Fibroblast of skin of right quadriceps (primary cell): ENCODE measurements at places on chromosomes 5 and 9.

GRCh38 chr5:54037205-54037604 lies 273.2 kb downstream of the ARL15 start:
- DNase-seq, result no peak

GRCh38 chr9:127611899-127612790 lies at the start of gene STXBP1:
STXBP1 (plus strand) TSS chr9:127612277; CDS start chr9:127612404, 127 bp downstream.
- DNase-seq, result peak; percentile 80

GRCh38 chr5:74581988-74582365 lies 58.6 kb downstream of the ENC1 start:
- DNase-seq, result no peak

- DNase-seq, result no peak
Observed at GRCh38 chr5:68347536-68347935, 132.0 kb downstream of the PIK3R1 start.

DNA sequence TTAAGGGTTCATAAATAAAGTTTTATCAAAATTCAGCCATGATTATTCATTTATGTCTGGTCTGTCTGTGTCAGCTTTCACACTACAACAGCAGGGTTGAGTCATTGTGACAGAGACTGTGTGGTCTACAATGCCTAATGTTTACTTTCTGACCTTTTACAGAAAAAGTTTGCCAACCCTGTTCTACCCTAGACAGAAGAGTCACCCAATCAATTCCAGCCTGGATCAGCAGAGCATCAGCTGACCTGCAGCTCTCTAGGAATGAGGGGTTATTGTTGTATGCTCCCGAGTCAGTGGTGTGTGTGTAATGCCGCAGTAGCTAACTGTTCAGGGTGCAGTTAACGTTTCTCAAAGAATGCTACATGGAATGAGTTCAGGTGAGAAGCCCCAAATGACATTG lies 87.3 kb downstream of the HRH2 start:
- DNase-seq, result no peak

DNA sequence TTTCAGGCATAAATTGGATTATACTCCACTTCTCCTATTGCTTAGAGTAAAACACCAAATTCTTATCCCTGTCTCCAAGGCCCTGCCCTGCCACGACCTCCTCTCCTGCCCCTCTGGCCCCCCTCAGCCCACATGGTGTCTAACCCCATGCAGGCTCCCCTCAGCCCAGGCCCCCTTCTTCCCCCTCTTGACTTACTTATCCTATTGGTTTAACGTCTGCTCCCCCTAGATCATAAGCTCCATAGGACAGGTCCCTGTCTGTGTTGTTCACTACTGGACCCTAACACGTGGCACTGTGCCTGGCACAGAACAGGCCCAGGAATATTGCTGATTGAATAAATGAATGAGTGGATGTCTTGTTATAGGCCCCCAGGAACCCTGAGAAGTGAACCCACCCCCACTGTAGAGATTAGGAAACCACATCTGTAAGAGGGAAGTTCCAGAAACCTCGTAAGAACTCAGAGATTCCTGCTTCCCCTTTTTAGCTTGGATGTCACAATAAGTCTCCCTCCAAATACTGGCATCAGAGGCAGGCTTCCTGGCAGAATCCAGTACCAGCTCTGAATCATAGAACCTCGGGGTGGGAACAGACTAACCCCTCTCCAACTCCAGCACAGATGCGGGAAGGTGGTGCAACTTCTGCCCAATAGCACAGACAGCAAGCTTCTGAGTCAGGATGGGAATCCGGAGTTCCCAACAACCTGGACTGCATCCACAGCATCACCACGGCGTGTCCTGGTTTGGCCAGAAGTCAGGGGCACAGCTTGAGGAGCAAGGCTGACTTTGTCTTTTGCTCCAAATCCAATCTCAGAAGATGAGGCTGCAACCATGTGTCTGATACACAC lies 31.5 kb downstream of the HRH2 start:
- no peak for DNase-seq

DNA sequence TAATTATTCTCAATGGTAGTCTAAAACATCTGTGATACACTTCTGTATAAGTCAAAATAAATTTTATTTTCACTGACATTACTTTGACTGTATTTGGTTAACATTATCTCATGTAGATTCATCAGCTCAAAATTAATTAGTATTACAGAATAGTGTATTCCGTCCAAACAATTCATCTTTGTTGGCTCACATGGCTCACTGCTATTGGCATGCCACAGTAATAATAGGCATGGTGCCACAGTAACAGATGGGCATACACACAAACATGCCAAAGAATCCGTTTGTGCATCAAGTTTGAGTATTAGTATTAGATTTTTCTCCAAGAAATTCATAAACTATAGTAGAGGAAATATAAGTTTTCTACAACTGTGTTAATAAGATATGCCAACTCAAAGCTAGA lies 14.2 kb downstream of the AP3B1 start:
- no peak for DNase-seq

DNA sequence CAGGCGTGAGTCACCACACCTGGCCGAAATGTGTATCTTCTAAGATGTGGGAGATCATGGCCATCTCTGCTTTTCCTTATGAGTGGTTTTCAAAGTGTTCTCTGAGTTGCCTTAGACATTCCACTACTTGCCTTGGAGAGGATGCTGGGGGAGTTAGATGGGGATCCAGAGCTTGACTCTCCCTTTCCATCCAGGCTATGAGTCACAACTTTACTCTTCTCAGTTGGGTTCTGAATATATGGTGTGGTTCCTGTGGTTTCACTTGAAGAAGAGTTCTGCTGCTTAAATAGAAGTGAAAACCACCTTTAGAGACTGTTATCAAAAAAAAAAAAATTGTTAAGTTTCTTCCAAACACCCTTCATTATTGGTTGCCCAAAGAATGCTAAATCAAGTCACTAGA lies 217.6 kb downstream of the ZNF608 start:
- peak; percentile 42 for DNase-seq

DNA sequence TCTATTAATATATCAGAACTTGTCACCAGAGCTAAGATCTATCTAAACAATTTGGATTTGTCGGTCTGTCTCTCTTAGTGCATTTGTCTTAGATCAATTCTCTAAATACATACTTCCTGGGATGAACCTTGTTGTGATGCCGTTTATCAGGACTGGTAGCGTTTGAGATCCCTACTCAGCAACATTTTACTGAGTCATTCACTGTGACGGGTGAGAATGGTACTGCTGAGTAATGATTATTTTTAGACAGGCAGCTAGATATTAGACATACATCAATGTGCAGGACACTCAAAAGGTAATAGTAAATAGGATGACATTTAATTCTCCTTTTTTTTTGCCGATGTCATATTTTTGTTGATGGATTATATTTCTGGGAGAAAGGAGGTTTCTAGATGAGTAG lies 209.0 kb downstream of the CSNK1G3 start:
- no peak for DNase-seq

- no peak for DNase-seq
Observed at GRCh38 chr9:90097237-90097636, 492.4 kb downstream of the GADD45G start.

DNA sequence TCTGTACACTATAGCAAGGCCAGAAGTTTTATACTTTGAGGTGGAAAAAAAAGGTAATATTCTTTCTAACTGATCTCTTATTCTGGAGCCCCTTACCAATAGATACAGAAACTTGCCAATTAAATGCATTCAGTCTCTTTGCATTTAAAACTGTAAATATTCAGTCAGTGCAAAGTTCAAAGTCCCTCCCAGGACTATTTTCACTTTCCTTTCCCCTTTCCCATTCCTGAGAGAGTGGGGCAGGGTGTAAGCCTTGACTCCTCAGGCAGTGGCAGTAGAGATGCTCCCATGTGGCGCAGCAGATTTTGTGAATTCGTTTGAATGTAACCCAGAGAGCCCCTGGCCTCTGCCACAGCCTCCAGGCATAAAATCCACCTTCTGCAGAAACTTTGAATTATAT lies 29.9 kb downstream of the CETN3 start:
- DNase-seq, result no peak

DNA sequence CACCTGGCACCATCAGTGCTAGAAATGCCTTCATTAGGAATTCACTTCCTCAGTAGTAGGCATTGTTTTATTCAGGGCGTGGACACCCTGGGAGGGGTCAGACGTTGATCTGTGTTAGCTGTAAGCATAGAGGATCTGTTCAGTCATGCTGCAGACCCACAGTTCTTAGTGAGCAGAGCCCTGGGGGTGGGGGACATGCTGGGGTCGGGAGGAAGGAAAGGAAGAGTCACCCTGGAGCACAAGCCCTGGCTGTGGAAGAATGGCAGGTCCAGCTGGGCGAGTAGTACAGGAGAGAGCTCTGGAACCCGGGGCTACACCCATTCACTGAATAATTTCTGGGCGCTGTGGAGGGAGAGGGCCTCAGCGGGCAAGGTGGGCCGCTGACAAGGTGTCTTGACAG lies 172.5 kb downstream of the FSTL4 start:
- DNase-seq, result no peak

DNA sequence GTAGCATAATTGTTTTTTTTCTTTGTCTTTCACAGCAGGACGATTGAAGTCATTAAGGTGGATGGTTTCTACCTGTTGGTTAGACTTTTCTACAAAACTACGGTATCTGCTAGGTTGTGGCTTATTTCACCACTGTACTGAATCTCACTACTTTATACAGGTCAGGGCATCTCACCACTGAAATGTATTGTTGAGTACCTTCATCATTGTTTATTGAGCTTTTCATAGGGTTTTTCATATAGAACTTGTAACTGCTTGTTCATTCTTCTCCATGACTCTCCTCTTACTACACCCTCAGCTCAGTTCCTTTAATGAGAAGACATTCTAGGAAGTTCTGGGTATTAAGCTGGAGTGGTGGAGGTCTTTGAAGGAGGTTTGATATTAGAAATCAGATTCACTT lies 75.1 kb downstream of the PAM start:
- no peak for DNase-seq

GRCh38 chr9:91223000-91223399 lies 138.7 kb downstream of the AUH start:
- no peak for DNase-seq

DNA sequence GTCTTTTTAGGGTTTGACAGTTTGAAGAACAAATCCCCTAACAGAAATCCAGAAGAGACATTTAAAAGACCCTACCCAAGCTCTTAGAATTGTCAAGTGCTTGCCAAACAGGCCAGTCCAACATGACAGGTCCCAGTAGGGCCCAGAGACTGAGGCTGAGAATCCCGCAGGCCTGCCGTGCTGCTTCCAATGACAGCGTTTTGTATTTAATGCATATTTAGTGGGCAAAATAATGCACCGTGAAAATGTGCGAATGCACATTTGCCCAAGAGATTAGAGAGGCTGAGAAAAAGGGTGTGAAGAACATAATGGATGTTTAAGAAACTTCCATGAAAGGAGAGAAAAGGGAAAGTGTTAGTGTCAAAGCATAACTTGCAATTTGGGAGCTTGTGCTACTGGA lies 57.6 kb downstream of the CD180 start:
- DNase-seq, result no peak

DNA sequence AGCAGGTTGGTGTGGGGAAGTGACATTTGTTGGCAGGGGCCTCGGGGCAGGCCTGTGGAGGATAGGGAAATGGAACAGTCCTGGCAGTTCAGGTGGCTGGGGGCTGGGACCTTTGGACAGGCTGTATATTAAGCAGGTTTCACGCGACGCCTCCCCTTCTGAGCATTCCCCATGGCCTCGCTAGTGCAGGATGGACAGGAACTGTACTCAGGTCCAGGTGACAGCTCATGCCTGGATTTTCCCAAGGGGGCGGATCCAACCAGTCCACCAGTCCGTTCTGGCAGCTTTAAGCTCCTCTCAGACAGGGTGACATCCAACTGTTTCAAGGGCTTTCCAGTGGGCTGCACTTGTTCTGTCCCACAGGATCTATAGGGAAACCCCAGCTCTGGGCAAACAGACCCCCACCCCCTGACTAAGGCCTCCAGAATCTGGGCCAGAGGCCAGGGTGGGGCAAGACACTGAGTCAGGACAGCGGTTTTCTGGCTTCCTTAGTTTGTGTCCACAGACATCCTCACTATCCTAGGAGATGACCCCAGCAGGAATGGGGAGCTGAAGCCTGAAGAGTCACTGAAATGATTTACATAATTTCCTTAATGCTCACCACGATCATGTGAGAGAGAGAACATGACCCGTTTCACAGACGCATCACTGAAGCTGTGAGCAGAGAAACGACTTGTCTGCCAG lies 20.9 kb downstream of the CSF2 start:
- DNase-seq, result peak; percentile 95

DNA sequence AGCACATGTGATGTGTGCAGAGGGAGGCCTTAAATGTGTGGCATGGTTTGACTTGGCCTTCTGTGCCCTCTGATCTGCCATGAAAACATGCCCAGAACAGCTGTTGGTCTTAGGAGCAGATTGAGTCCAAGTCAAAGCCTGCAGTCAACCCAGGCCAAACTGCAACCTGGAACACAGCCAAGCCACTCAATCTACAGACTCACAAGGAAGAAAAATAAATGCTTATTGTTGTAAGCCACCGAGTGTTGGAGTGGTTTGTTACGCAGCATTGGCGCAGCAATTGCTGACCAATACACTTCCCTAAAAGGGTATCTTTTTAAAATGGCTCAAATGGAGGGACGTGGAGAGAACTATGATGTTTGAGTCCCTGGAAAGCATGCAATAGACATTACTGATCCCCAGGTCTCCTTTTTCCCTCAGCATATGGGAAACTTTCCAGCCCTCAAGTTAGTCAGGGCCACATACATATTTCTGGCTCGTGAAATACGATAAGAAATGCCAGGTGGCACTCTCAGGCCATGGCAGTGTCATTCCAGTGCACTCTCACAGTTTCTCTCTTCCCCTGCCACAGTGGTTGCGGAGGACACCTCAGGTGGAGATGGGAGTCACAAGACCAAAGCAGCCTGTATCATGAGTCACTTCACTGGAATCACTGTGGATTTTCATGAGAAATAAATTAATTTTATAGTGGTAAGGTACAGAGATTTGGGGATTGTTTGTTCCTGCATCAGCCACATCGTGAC lies 168.0 kb upstream of the ZNF618 start:
- DNase-seq, result no peak

DNA sequence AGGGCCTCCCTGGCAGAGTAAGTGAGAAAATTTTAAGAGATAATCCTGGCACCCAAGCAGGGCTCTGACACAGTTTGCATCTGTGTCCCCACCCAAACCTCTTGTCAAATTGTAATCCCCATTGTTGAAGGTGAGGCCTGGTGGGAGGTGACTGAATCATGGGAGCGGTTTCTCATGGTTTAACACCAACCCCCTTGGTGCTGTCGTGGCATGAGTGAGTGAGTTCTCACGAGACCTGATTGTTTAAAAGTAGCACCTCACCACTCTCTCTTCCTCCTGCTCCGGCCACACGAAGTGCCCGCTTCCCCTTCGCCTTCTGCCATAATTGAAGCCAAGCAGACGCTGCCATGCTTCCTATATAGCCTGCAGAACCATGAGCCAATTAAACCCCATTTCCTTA lies 80.1 kb downstream of the FBXW11 start:
- DNase-seq, result no peak

DNA sequence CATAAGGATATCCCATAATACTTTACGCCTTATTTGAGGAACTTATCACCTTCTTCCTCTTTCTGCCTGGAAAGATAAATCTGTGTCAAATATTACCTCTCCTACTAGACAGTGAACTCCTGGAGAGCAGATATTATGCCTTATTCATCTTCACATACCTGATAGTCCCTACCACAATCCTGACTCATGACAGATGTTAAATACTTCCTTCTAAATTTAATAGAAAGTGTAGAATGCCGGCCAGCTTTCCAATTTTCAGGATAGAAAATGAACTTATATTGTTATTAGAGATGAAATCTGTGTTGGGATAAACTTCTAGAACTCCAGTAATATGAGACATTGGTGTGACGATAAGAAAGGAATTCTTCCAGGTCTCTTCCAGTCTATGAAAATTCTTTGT lies 89.0 kb downstream of the GCNT4 start:
- DNase-seq, result no peak

- DNase-seq, result no peak
Observed at GRCh38 chr5:80172067-80172695, 83.7 kb downstream of the SERINC5 start.

GRCh38 chr5:6086871-6087270 lies 291.5 kb downstream of the MED10 start:
- DNase-seq, result no peak
